ENCODE measurements at places on chromosomes 2 and 18. TPM values are rescaled to one million over a fixed set of nuclear protein-coding genes. Genes with fewer than 3 reads are reported as not detected.

Gene CREB1
- total RNA-seq: 108 TPM

Gene CDK5R2
- 46.1 TPM for total RNA-seq

GRCh38 chr2:150570712-150571111, 83.2 kb upstream of the RND3 start:
- no peak for DNase-seq

Gene GKN2
- not detected for total RNA-seq

DNA sequence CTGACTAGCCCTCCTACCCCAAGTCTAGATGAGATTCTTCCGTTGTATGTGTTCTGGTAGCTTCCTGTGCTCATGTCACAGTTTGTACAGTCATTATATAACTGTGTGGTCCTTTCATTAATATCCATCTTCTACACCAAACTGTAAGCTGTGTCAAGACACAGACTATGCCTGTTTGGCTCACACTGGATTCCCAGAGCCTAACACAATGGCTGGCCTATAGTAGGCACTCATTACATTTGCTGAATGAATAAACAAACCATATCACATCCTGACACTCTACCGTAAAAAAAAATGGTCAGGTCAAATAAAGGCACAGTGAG, 72.6 kb downstream of the ANKRD44 start:
- DNase-seq: no peak

Gene SP110
- total RNA-seq: 1.3 TPM

- no peak for DNase-seq
Observed at GRCh38 chr2:173978447-173978846, 13.3 kb upstream of the SP3 start.

Gene REG3G
- not detected for total RNA-seq

Gene TLX2
- total RNA-seq: 21.2 TPM

Gene ESCO1
- 14.3 TPM for total RNA-seq

Gene NT5DC4
- total RNA-seq: not detected

Gene RETSAT
- 39.4 TPM for total RNA-seq

DNA sequence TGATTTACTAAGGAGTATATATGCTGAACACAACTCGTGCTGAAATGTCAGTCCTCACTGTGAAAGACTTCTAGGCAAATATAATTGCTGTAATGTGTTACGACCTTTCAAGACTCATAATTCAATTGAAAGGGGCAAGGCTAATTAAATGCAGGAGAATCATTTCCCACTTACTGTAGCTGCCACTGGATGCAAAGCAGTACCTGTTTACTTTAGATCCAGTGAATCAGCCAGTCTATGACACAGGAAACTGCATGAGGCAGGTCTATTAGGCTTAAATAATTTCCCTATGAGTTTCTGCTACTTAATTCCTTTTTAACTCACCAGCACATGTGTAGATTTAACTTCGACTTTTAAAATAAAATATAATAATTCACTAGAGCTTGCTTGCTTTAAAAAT, 125.6 kb downstream of the CTNNA2 start:
- no peak for DNase-seq

- no peak for DNase-seq
Observed at GRCh38 chr2:96656540-96656939, 14.0 kb downstream of the FER1L5 start.

DNA sequence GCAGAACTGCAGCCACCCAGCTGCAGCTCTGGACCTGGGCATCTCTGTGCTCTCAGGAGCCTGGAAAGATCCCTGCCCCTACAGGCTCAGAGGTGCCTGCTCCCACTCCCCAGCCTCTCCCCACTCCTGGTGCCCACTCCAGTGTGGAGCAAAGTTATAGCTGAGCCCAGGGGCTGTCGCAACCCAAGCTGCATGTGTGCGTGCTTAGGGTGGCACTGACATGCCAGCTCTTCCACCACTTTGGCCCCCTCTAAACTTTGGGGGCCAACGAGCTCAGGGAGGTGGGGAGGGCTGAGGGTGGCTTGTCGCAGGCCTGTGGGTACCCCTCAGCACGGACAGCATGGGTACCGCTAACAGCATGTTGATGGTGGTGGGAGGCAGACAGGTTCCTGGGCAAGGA, 126.3 kb upstream of the FHL2 start:
- DNase-seq: no peak

Gene SLC19A3
- total RNA-seq: 1.7 TPM

GRCh38 chr2:60118061-60118460, 435.4 kb downstream of the BCL11A start:
- no peak for DNase-seq

DNA sequence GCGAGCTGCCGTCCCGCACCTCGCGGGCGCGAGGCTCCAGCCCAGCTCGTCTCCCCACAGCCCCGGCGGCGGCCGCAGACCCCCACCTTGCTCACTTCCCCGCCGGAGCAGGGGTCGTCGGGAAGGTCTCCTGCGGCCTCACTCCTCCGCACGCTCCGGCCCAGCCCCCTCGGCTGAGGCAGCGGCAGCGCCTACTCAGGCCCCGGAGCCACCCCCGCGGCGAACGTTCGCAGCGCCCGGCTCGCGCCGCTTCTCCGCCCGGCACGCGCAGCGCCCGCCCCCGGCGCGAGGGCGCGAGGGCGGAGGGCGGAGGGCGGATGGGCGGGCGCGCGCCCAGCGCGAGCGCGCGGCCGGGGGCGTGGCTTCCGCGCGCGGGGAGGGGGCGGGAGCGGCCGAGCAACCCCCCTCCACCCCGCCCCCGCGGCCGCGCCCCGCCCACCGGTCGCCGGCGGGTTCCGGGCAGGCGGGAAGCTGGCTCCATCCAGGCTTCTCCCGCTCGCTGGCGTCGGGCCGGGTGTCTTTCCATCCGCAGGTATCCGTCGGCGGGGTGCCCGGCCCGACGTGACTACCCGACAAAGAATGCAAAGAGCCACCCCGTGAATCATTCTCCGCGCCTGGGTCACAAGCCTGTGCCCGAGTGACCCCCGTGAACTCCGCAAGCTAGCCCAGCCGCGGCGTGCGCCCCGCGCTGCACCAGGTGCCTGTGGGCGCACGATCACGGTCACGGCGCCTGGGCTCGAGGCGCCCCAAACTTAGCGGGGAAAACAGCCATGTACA, at the start of gene DTNB:
Gene DTNB (minus strand): TSS at position 278 of the 777 bp plus-strand sequence. CDS start 20,917 bp downstream, outside the sequence.
- peak; percentile 84 for DNase-seq

DNA sequence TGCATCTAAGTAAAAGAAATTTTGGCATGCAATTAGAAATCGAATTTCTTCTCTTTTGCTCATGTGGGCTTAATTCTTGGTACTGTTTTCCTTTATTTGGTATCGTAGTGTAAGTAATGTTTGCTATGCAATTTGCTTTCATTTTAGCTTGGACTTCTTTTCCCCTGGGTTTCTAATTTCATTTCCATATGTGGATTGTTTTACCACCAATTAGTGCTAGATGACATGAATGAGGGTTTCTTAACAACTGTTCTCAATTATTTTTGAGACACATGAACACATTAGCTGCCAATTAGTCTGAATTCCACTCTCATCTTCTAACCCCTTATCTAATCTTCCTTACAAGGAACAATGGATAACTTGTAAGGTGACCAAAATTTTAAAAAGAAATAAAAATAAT, 1047.2 kb upstream of the PIK3C3 start:
- no peak for DNase-seq

Gene FOXI3
- total RNA-seq: 0.34 TPM

Gene C2orf78
- not detected for total RNA-seq

DNA sequence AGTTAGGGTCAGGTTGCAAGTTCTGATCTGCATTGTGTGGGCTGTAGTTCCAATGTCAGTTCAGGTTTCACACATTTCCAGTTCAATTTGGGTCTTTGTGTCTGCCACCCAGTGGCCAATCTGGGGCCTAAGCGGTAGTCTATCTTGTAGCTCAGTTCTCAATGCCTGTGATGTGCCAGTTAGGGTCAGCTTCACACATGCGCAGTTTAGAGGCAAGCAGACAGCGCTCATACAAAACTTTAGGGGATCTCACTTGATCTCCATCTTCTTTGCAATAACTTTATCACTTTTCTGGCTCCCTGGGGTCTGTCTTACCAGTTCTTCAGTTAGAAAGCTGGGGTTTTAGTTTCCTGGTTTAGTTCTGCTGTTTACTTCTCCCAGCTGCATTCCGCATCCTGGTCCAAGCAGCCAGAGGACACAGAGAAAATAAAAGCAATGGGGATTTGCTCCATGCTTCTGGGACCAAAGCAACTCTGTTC, 11.0 kb upstream of the ZNF24 start:
- DNase-seq: peak; percentile 58

- DNase-seq: no peak
Observed at GRCh38 chr2:157784823-157785175, 91.3 kb downstream of the ACVR1 start.

DNA sequence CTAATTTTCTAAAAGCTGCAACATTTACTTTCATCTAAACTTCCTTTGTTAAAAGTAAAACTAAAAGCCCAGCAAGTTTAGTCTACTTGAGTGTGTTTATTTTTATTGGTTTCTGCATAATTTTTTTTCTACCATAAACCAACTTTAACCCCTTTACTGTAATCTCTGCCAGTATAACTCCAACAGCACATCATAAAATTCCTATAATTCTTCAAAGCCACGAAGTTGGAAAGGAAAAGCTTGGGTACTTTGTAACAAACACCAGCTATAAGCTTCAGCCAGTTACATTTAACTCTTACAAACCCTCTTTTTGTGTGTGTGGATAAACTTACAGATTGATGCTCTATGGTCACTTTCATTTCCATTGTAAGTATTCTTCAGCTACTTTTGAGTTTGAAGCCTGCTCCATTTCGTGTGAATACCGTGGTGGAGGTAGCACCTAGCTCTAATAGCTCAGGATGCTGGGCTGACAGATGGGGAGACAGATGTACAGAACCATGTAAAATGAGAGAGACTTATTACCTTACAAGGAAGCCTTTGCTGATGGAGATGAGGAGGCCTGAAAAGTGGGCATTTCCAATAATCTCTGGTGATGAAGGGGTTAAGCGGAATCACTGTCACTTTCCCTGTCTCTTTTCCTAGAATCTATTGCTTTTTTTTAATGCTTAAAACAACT, 42.5 kb downstream of the ZEB2 start:
- no peak for DNase-seq

DNA sequence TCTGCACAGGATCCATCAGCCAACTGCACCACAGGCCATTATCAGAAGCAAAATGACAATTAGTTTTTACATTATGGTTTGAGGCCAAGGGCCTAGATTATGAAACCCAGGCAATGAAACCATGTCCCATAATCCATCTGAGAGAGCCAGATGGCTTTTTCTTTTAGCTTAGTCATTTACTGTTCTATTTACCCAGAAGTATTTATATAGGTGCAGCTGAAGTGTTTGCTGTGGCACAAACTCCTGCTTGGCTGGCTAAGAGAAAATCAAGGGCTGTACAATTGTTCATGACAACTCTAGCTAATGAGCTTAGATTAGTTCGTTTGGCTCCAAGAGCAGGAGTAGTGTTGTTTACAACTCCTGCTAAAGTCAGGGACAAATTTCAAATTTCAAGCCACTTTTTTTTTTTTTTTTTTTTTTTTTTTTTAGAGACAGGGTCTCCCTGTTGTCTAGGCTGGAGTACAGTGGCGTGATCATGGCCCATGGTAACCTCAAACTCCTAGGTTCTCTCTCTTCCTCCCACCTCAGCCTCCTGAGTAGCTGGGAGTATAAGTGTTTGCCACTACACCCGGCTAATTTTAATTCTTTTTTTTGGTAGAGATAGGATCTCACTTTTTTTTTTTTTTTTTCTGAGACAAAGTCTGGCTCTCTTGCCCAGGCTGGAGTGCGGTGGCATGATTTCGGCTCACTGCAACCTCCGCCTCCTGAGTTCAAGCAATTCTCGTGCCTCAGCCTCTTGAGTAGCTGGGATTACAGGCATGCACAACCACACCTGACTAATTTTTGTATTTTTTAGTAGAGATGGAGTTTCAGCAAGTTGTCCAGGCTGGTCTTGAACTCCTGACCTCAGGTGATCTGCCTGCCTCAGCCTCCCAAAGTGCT, 18.4 kb upstream of the REV1 start:
- DNase-seq: no peak

DNA sequence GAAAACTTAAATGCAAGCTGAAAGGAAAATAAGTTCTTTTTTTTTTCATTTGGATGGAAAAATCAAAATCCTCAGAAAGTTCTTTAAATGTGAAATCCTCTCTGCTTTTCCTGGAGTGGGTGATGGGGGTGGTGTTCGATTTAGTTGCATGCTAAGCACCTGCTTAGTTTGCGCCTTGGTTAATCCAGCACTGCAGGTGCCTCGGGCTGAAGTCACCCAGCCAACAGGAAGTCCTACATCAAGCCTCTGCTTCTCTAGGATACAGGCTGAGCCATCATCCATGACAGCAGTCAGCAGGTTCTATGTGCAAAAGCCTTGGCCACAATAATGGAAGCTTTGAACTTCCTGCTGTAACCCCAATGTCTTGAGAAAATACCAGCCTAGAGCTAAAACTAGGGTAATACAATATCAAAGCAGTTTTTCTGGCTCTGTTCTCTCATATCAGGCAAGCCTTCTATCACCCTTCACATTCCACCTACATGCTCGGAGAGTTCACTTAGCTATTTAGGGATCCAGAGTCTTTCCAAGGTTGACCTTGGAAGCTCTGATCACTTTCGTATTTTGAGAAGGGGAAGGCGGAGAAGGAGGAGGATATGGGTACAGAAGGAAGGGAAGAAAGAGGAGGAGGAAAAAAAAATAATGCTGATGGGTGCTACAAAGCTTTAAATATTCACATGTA, 116.1 kb upstream of the LRRTM1 start:
- DNase-seq: no peak

Gene CRYGD
- total RNA-seq: 0.76 TPM

All from glutamatergic neuron (in vitro differentiated cells).